ENCODE measurements at places on chromosomes 3 and 15. TPM values are rescaled to one million over a fixed set of nuclear protein-coding genes. Genes with fewer than 3 reads are reported as not detected.

The GOLGA8N gene
- 13.0 TPM for total RNA-seq

The FAM107A gene
- 258 TPM for total RNA-seq

The CPA3 gene
- 0.60 TPM for total RNA-seq

The ATP2B2 gene
- 0.44 TPM for total RNA-seq

The GOLGA8S gene
- total RNA-seq = not detected

The COPB2 gene
- total RNA-seq = 70.1 TPM

The IL20RB gene
- total RNA-seq = 50.9 TPM

The MEX3B gene
- total RNA-seq = 0.44 TPM

GRCh38 chr15:22913646-22914380 is 66.4 kb downstream of the CYFIP1 start:
- DNase-seq = no peak

DNA sequence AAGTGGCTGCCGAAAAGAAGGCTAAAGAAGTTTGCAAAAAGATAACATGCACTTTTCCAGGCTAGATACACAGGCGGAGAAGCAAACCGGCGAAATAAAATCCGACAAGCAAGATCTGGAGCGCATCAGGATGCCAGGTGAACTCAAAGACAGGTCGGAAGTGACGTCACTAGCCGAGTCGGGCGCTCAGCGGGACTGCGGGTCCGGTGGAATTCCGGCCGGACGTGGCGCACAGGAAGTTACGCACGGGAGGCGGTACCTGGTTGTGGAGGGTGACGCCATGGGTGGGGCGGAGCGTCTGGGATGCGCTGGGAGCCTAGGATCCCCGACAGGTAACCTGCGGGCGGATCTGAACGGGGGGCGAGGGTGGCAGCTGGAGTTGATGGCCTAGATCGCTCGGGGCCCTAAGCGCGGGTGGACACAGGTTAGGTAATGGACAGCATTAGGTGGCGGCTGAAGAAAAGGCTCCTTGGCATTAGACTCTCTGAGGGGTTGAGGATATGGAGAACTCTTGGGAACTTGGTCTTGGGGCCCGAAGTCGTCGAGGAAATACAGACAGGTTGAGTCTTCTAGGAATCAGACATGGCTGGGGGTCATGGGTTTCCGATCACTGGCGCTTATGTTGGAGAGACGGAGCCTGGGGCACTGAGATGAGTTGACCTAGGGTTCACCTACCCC is 29.0 kb upstream of the EHHADH start:
- peak; percentile 85 for DNase-seq

DNA sequence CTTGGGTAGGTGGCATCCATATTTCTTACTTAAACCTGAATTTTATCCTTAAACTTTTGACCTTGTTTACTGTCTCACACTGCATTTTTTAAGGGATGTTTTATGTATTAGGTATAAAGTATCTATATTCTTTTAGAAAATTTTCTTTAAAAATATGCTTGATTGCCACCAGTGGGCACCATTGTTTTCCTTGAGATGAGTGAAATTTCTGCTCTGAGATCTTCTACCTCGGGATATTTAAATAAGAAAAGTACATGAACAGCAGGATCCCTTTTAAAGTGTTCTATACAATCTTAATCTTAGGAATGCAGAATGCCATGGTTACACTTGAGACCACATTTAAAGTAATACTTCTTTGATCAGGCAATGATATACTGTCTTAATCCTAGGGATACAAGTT is 108.7 kb downstream of the SLMAP start:
- no peak for DNase-seq

- DNase-seq = no peak
These were observed 385.4 kb downstream of the MFSD1 start for GRCh38 chr3:159187232-159187631.

DNA sequence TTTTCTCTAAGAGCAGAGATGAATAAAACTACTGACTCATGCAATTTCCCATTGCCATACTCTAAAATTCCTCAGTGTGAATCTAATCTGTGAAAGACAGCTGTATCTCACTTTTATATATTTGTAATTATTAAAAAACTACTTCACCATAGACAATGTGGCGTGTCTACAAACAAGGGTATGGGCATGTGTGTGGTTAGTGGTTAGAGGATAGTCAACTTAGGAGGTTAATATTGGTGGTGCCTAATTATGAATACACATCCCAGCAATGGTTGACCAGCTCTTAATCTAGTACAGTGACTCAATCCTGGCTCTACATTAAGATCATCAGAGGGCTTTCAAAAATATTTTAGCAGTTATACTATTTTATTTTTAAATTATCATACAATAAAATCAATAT is 94.5 kb downstream of the GOLIM4 start:
- DNase-seq = no peak

GRCh38 chr3:123239756-123240155 is 38.0 kb downstream of the SEC22A start:
- DNase-seq = no peak

DNA sequence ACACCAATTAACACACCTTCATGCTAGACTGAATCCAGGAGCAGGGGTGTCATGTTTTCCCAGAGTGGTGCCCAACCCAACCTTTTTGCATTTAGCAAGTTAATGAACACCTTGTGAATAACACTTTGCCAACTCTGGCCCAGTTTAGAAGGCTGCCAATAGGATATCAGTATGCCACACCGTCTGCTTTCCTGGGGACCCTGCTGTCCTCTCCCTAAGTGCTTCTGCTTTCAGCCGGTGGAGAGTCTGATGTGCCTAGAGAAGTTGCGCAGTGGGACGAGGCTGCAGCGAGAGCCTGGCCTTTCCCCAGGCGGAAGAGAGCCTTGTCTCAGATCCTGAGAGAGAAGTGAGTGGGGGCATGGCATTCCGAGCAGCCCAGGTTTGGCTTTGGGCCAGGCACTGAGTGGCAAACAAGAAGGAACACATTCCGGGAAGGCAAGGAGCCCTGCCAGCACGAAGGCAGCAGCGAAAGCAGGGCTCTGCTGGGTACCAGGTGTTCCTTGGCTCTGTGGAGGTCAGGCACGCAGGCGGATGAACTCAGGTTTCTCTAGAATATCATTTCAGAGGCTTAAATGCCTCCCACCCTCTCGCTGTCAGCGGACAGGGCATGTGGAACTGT is 36.9 kb downstream of the SENP8 start:
- peak; percentile 32 for DNase-seq

GRCh38 chr15:62059816-62060112 is 483 bp downstream of the VPS13C start:
- peak; percentile 15 for DNase-seq

- no peak for DNase-seq
These were observed 511.3 kb downstream of the GABRG3 start for GRCh38 chr15:27482287-27482686.

- no peak for DNase-seq
These were observed 101.8 kb downstream of the ST8SIA2 start for GRCh38 chr15:92495446-92495845.

GRCh38 chr3:157300094-157300493 is 136.6 kb upstream of the PTX3 start:
- no peak for DNase-seq

GRCh38 chr15:43133430-43134156 is at the start of gene TMEM62:
TMEM62 (plus strand) TSS chr15:43133586; CDS start chr15:43133803, 217 bp downstream.
- peak; percentile 64 for DNase-seq

DNA sequence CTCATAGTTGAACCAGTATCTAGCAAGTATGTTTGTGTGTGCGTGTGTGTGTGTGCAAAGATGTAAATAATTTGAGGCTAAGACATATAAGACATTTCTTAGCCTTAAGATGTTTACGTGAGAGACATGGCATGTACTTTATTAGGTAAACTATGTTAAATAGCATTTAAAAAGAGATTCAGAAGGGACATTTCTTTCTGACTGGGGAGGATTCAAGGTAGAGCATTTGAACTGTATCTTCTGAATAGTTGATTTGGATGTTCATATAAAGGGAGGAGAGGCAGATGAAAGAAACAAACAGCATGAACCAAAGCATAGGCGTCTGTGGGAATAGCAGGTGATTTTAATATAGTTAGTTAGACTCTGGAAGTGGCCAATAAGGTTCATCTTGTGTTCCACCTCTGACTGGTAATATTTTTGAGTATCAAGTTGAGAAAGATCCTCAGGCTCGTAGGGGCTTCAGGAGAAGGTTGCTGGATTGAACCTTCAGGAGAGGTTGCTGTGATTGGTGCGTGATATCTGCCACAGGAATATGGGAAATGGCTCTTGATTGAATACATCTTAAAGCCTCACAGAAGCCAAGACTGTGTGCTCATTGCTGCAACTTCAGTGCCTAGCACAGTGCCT is 12.6 kb downstream of the NFKBIZ start:
- no peak for DNase-seq

DNA sequence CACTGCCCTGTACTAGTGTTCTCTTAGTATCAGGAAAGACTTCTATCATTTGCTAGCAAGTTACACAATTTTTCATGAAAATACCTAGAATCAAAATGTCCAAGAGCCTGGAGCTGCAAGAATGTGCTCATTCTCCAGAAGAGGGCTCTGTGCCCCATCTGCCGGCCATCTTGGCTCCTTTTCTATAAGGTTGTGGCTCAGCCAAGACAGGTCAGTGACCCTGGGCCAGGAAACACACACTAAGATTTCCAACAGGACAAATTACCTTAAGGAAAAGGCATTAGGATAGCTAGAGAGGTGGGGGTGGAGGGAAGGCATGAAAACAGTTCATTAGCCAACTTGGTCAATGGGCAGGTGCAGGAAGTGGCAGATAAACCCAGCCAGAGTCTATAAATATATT is 20.7 kb downstream of the TIMP4 start:
- no peak for DNase-seq

DNA sequence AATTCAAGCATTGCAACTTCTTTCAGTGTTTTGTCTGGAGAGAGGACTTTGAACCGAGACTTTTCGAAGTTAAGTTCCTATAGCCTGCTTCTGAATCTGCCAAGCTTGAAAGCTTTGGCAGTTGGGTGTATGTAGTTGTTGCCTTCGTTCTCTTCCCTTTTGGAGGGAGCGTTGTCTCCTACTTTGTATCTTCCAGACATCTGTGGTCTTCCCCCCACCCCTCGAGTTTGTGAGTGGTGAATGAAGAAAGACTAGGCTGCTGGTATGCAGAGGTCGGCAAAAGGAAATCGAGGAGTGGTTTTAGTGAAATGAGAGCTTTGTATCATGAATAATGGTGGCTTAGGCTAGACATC is 1.3 kb downstream of the CTNNB1 start:
- no peak for DNase-seq

DNA sequence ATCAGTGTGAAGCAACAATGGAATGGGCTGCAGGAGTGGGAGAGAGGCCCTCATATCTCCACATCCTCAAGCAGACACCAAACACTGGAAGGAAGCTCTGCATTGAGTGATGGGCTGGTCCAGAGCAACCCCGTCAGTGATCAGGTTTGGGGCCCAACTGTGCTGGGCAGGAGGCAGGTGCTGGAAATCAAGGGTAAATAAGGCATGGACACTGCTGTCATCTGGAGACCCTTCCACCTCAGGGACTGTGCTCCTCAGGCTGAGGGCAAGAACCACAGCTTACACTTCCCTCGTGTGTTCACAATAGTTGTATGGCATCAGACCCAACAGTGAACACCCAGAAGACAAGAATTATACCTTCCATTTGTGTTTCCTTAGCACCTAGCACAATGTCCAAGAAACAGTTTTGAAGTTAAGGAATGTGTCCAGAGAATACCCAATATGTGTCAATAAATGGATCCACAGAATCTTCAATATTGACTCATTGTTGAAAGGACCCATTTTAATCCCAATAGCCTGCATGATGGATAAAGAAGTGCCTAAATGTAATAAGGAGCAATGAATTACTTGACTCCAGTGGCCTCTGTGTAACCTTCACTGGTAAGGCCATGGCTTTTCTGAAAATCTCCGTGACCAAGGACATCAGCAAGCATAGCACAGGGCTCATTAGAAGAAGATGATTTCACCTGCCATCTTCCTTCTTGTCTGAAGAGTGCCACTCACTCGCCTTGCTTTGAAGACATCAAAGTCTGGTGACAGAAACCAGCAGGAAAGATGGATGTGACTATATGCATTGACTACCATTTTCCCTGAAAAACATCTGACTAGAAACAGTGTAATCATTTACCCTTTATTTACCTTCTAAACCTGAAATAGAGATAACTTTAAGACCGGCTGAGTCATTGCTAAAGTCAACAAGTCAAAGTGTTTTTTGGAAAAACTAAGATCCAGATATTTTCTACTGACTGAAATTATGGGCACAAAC is 7.0 kb upstream of the AHSG start:
- no peak for DNase-seq

DNA sequence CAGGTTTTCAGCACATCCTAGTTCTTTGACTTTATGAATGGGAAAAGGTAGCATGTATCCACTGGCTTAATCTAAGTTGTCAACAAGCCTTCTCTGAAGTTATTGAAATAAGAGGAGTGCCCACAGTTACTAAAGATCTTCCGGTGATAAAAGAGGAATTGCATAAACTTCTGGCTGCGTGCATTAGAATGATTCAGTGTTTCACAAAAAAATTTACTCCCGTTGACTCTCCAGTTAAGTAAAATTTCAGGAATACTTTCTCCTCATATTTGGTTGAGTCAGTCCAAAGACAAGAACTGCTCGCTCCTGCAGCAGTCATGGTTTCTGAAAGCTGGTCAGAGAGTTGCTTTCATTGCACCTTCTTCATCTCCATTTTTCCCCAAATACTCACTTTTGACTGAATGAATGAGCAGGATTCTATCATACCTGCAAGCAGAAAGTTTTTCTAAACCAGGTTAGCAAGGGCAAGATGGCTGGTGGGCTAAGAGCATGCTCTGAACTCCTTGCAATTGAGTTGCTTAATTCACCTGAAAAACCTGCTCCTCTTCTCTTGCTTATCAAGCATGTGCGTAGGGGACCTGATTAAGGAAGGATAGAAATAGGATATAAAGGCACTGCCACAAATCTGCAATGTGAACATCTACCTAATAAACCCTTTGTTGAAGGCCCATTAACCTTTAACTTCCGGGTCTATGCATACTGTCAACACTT is 64.2 kb upstream of the TIMP4 start:
- DNase-seq = no peak

GRCh38 chr15:43516185-43516584 is 1.2 kb upstream of the MAP1A start:
- DNase-seq = peak; percentile 17

DNA sequence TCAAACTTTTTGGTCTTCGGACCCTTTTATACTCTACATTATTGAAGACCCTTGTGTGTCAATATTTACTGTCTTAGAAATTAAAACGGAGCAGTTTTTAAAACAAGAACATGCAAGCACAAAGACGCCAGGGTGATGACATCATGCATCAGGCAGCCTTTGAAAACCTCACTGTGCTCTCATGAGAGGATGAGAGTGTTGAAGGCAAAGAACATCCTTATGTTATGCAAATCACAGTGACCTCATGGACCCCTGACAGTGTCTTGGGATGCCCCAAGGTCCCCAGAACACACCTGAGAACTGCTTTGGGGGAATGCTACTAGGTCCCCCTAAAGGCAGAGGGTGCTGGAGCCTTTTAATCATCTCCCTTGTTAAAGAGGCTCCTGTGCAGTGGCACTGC is 51.6 kb downstream of the CHDH start:
- DNase-seq = no peak

DNA sequence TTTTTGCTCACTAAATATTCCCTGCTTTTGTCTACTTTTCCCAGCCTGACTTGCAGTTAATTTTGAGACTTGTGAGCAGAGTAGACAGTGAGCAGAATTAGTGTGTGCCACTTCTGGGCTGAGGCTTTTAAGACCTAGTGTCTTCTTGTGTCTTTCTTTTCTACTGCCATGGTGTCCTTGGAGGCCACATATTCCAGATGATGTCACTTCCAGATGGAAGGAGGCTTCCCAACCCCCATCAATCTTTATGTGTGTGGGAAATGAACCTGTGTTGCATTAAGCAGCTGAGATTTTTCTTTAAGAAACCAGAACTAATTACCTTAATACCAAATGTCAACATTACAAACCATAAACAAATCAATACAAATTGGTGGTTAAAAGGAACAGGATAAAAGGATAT is 774.7 kb upstream of the ROBO1 start:
- DNase-seq = no peak

- no peak for DNase-seq
These were observed 24.8 kb downstream of the SLC28A2 start for GRCh38 chr15:45276831-45277230.

All from tibial nerve (tissue), 4 donors.